ENCODE measurements at places on chromosomes 5 and 9.

DNA sequence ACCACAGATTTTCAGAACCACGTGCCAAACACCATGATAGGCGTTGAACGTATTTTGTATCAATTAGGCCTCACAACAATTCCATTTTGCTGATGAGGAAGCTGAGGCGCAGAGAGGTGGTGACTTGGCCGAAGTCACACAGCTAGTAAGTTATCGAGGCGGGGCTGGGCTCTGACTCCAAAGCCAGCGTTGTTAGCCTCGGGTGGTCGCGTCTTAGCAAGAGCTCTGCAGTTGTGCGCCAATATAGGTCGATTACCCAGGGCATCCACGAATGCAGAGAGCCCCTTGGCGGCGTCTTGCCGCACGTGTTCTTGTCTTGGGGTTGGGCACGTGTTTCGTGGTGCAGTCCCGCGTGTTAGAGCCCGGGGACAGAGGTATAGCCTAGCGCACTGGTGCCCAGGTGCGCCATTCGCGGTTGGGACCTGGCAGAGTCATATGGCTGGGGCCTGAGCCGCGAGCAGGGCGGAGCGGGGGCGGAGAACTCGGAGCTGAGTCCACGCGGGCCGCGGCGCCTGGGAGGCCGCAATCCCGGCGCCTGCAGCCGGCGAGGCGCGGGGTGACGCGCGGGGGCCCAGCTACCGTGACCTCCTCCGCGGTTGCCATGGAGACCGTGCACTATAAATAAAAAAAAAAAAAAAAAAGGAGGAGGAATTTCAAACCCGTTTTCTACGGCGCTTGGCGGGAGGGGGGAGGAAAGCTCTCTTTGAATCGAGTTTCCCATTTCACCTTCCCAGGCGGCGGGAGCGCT lies 62.3 kb downstream of the CXXC5 start:
- peak; percentile 44 for DNase-seq

- DNase-seq = no peak
These were observed 204.4 kb upstream of the IER5L start for GRCh38 chr9:129382281-129383018.

GRCh38 chr5:32534041-32534440 lies 51.3 kb upstream of the SUB1 start:
- DNase-seq = no peak

- no peak for DNase-seq
These were observed 245.4 kb upstream of the NREP start for GRCh38 chr5:112002376-112002775.

- DNase-seq = no peak
These were observed 36.6 kb upstream of the CDH12 start for GRCh38 chr5:22889720-22890119.

DNA sequence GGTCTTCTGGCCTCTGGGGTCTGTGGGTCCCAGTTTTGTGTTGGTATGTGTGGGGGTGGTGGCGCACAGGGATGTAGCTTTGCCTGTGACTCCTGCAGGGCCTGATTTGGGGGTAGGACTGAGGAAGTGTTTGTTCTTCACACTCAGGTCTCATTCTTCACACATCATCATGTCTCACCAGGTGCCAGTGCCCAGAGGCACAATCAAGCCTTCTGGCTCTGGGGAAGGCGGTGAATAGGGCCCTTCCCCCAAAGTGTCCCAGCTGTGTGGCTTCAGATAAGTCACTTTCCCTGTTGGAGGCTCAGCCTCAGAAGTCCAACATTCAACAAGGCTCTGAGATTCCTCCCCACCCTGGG lies 5.1 kb downstream of the DBN1 start:
- DNase-seq = no peak

DNA sequence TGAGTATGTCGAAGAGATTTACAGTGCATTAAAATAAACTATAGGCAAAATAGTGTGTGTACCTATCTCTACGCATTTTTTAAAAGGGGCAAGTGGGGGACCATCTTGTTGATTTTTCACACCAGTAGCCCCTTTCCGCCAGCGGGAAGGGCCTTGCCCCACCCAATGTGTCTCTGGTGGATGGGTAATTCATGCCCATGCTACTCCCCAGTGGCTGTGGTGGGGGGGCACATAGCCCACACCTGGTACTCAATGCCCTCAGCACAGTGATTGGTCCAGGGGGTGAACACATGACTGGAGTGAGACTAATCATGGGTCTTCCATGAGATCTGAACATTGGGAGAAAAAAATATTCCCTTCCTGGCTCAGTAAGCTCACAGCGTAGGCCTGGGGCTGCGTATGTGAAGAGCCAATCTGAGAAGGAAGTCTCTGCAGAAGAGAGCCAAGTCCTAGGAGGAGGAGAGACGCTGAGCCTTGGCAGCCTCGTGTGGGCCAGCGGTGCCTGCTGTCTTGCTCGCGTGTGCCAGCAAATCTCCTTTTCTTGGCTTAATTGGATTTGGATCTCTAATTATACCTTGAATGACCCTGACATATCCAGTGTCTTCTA lies 103.4 kb downstream of the ADAMTS2 start:
- DNase-seq = no peak

DNA sequence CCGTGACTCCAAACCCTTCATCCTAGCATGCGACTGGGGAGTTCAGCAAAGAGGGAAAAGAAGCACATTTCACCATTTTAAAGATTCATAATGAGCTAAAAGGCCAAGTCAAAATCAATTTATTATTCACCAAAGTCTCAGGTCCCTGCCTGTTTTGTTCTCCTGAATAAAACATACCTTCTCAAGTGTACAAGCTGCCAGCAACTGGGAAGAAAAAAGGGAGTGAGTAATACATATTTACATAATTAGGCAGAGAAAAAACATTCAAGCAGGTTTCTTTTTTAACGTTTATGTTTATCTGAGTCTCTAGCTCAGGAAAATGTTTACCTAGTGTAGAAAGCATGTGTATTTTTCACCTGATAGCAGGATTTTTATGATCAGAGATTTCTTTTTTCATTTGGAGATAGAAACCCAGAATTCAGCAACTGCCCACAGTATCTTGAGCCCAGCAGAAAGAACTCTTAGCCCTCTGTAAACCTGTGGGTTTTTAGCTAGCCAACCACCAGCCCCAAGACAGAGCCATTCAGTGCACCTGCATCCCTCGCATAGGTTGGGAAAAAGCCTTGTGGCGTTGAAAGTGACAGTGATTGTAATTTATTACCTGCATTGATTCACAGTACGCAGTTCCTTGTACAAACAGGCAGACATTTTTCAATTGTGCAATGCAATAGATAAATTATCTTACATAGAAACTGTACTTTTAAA lies 117.9 kb upstream of the GRIA1 start:
- no peak for DNase-seq

- DNase-seq = no peak
These were observed 23.1 kb upstream of the FGF10 start for GRCh38 chr5:44412286-44412685.

DNA sequence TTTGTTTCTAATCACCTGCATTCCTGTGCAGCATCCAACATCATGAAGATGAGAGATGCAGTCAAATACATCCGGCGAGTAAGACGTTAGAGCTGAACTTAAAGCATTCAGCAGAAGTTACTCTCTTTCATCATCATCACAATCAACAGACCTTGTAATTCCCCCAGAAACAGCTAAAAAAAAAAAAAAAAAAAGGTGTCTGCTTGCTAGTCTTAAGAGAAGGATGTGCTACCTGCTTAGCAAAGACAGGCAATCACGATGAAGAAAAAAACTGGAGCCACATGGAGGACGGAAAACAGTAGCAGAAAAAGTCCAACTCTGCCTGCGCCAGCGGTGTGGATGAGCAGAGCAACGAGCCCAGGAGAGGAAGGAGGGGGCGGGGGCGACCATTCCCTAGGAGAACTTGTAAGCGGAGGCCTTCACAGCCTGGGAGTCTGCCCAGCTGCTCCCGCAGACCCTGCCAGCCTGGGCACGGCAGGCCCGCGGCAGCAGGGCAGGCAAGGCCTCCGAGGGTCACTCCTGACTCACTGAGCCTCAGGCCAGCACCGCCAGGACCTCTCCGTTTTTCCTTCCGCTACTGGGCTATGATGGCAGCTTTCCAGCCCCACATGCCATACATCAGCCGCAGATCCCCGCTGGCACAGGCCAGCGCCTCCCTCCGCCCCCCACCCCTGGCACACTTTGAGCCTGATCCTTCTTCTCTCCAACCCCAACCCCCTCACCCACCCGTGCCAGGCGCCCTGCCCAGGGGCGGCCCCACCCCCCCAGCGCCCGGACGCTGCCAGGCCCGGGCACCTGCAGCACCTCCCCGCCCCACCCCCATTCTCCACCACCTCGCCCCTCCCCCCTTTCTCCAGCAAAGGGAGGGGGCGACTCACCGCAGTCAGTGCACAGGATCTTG lies 1.4 kb downstream of the NRG2 start:
- no peak for DNase-seq

All from stimulated activated CD8-positive, alpha-beta memory T cell treated with anti-CD3 and anti-CD28 coated beads, Interleukin-4, amount 100 ng/mL, for 4 hours (primary cell).